ENCODE measurements at places on chromosomes 13 and 19.

GRCh38 chr19:38879400-38879751, 1.3 kb upstream of the RINL start:
- no peak for DNase-seq

DNA sequence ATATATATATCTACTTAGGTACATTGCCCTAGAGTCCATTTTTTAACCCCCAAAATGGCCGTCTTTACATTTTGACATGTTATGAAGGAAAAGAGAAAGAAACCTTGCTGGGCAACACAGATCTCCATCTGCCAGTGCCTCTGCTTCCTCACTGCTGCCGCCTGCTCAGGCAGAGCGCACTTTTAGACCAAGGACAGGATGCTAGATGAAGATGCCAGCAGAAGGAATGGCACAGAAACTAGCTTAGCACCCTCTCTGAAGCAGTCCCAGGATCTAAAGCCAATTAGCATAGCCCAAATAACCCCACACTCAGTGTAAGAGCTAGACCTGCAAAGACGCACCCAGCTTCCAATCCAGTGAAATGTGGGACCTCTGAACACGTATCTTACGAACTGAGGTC, 111.9 kb downstream of the RXFP2 start:
- DNase-seq, result no peak

- DNase-seq, result peak; percentile 52
Observed at GRCh38 chr19:8585894-8586750, 8.9 kb upstream of the MYO1F start.

DNA sequence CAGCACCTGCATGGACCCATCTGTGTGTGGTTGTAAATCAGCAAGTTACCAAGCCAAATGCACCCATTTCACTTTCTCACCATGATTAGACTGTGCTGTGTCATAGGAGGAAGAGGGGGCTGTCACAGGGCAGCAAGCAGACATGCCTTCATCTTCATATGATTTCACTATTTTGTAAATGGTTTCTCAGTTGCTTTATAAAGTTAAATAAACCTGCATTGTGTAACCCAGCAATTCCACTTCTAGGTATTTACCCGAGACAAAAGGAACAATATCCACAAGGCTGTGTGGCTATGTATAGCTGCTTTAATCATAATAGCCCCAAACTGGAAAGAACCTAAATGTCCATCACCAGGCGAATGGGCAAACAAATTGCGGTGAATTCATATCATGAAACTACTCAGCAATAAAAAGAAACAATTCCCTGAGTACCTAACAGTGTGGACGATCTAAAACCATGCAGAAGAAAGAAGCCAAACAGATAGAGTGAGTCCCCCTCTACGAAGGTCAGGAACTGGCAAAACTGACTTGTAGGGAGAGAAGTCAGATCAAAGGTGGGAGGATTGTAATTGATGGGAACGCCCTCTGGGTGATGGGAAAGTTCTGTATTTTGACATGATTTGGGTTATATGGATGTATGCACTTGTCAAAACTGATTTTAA, 185.4 kb downstream of the COL4A1 start:
- DNase-seq, result no peak

DNA sequence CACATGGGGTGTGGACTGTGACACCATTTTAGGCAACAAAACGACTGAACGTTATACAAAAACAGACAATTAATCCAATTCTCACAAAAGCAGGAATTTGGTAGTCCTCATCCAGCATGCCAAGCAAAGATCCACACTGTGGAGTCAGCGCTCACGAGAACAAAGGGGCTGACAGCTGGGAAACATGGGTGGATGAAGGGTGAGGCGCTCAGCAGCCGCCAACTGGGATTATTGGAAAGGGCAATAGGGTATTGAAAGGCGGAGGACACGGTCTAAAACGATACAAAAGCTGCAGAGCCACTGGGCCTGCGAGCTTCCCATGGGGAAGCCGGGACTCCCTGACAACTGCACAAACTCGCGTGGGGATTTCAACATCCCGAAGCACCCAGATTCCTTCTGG, 4.7 kb upstream of the ZNF813 start:
- DNase-seq, result no peak
